Stimulated activated CD4-positive, alpha-beta T cell treated with anti-CD3 and anti-CD28 coated beads, Interleukin-4, amount 100 ng/mL, for 24 hours (primary cell): ENCODE measurements at places on chromosomes 2 and 18.

DNA sequence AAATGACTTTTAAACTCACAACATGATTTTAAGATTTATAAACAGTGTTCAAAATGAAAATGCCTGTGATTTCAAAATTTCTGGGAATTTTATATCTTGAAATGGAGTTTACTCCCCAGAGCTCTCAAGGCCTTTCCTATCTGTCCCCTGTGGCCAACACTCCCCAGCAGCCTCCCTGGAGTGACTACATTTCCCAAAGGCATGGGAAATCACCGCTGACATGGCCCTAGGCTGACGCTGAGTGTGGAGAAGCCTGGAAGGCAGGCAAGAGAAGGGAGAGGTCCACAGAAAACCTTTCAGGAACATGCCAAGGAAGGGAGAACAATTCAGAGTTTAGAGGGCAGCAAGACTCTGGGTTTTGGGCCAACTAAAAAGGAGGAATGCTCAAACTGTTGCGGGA lies 20.2 kb upstream of the ZFP36L2 start:
- no peak for DNase-seq

- no peak for DNase-seq
Observed at GRCh38 chr2:166234112-166234846, 106.5 kb upstream of the SCN1A start.

- no peak for DNase-seq
Observed at GRCh38 chr2:217444932-217445331, 557.9 kb downstream of the TNS1 start.

DNA sequence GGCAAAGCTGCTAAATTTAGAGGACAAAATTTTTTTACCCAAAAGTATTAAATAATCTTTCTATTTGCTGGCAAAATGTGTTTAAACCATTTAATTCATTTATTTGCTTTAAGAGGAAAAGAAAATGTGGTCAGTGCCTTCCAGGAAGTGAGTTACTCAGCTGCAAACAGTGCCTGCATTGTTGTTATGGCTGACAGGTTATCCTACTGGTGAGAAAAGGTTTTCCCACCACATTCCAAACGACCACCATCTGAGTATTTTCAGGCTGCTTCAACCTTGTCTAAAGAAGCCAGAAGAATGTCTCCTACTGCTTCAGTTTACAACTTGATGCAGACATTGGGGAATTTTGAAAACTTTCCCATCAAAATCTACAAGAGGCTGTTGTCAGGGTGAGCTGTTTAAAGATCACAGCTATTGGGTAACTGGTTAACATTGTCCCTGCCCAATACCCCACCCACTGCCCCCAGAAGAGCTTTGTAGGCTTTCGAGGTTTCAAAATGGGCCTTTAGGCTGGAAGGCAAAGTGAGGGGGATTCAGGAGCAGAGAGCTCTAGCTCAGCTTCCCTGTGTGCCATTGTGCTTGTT lies 461.3 kb upstream of the FANCL start:
- no peak for DNase-seq

DNA sequence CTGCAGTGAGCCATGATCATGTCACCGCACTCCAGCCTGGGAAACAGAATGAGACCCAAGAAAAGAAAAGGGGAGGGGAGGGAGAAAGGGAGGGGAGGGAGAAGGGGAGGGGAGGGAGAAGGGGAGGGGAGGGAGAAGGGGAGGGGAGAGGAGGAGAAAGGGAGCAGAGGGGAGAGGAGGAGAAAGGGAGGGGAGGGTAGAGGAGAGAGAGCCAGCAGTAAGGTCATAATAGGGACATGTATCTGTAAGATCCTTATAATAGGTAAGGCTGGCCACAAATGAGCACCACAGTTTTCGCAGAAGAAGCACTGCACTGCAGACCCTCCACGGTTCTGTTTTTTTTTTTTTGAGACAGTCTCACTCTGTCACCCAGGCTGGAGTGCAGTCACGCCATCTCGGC lies 62.6 kb downstream of the STPG4 start:
- no peak for DNase-seq

GRCh38 chr2:9693646-9694045 lies 62.8 kb upstream of the YWHAQ start:
- no peak for DNase-seq

DNA sequence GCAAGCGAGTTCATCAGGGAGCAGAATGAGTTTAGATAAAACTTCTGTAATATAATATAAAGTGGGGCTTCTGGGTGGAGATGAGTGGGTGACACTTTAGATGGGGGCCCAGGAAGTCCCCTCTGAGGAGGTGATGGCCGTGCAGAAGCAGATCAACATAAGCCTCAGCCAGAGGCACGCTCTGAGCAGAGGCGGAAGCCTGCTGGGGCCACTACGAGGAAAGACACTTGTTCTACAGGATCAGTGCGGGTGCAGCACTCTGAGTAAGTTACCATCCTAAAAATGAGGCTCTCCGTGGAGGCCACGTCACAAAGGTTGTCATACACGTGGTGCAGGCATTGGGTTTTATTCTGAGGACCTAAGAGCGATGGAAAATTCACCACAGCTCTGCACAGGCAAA lies 22.3 kb downstream of the TMEM18 start:
- no peak for DNase-seq

GRCh38 chr2:3320910-3321605 lies 56.6 kb downstream of the EIPR1 start:
- no peak for DNase-seq

DNA sequence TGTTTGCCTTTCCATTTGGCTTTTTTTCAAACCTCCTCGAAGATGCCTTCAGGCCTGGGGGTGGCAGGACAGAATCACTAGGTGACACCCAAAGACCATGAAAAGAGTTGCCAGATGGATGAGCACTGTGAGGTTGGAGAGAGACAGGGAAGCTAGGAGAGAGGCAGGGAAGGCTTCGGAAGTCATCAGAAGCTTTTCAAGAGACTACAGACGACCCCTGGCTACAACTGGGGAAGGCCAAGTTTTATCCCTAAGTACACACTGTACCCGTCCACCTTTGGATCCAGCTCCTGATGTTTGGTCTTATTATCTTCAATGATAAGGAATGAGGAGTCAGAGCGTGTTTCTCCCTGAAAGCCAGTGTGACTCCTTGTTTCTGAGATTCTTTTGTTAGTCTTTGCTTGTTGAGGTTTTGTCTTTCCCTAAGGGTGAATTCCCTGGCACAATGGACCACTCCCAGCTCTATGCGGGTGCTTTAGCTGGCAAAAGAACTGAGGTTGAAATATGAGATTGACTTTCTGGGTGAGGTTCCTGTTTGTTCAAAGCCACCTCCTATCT lies 33.4 kb upstream of the SLC9A2 start:
- no peak for DNase-seq

DNA sequence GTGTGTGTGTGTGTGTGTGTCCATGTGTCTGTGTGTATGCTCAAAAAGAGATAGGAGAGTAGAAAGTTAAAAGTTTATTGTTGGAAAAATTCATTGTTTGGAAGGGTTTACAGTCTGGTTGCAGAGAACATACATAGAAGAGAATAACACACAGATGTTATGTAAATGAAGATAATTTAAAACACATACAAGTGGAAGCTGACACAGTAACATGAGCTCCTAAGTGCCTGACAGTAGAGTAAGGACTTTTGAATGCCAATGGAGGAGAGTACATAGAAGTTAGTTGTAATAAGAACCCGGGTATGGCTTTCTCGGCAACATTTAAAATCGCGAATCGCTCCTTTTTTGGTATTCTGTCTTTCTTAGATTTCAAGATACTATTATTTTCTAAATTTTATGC lies 137.0 kb upstream of the FANCL start:
- DNase-seq, result no peak

GRCh38 chr2:210961249-210961648 lies 404.9 kb downstream of the CPS1 start:
- no peak for DNase-seq

- no peak for DNase-seq
Observed at GRCh38 chr18:75350857-75351256, 76.6 kb downstream of the SMIM21 start.

- DNase-seq, result no peak
Observed at GRCh38 chr2:228167290-228167689, 14.2 kb downstream of the SPHKAP start.

DNA sequence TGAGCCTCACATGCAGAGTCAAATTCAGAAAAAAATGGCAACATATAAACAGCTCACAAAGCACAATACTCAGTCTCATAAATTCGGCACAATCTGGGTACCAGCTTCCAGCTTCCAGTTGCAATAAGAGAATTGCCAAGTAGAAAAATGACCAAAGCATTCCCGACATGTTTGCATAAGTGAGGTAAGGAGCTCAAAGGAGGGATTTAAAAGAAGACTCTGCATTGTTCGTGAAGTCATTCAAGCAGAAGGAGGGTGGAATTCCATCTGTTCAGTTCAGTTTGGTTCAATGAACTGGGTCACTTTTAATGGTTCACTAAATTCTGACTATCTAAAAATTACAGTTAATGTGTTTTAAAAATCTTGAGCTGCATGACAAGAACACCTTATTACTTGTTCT lies 106.7 kb upstream of the KLHL14 start:
- DNase-seq, result no peak

- no peak for DNase-seq
Observed at GRCh38 chr18:22173928-22174301, 4.5 kb downstream of the GATA6 start.

- no peak for DNase-seq
Observed at GRCh38 chr2:217097346-217097745, 237.5 kb upstream of the TNP1 start.

GRCh38 chr2:113126845-113127645 lies at the start of gene IL1RN:
Gene IL1RN (plus strand): TSS chr2:113127598. CDS start chr2:113127625, 27 bp downstream.
- no peak for DNase-seq

DNA sequence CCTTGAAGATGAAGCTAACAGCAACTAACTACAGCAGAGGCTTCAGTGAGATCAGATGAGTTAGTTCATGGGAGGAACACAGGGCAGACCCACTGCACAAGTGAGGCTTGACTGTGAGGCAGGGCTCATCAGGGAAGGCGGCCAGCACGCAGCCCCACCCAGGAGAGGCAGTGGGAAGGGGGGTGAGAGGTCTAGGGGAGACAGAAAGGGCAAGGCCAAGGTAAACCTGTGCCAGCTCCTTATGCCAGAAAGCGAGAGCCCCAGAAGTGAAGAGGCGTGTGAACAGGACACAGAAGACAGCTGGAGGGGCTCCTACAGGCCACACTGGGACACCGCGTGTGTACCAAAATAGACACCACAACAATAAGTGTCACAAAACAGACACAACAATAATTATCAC lies 48.6 kb downstream of the ANO7 start:
- no peak for DNase-seq

- no peak for DNase-seq
Observed at GRCh38 chr2:212929116-212929515, 222.3 kb downstream of the IKZF2 start.

GRCh38 chr2:241848761-241849615 lies 9.7 kb downstream of the PDCD1 start:
- DNase-seq, result no peak

GRCh38 chr2:232521098-232521497 lies 910 bp downstream of the PRSS56 start:
- no peak for DNase-seq

GRCh38 chr18:27605107-27605834 lies 420.2 kb upstream of the CHST9 start:
- no peak for DNase-seq

- DNase-seq, result no peak
Observed at GRCh38 chr2:68800027-68800401, 65.4 kb downstream of the ARHGAP25 start.

DNA sequence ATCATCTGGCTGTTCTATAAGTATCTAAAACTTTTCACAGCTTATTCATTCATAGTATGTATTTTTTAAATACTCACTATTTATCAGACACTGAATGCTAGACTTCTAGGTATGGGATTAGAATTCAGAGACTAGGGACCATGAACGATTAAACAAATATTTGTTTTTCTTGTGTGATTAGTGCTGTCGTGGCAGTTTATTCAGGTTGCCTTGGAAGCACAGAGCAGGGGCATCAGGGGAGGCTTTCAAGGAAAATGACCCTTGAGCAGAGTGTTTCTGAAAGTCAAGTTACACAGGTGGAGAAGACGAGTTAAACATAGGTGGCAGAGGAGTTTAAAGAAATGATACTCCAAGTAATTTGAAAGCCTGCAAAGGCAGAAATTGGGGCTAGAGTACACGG lies 5.7 kb downstream of the SPOPL start:
- no peak for DNase-seq

- no peak for DNase-seq
Observed at GRCh38 chr2:216660496-216660895, 27.3 kb downstream of the IGFBP2 start.

DNA sequence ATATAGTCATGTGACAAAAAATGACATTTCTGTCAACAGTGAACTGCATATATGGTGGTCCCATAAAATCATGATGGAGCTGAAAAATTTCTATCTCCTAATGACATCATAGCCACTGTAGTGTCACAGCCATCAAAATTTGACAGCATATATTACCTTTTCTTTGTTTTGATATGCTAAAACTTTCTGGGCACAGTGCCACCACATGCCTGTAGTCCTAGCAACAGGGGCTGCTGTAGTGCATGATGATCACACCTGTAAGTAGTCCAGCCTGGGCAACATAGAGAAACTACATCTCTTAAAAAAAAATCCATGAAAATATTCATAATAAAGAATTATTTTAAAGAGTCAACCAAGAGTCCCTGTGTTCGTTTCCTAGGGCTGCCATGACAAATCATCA lies 155.5 kb upstream of the SERTAD2 start:
- DNase-seq, result no peak

GRCh38 chr2:47388888-47389287 lies 14.1 kb upstream of the MSH2 start:
- no peak for DNase-seq

GRCh38 chr2:230666885-230667712 lies 45.5 kb upstream of the CAB39 start:
- DNase-seq, result no peak

- no peak for DNase-seq
Observed at GRCh38 chr2:43986600-43986999, 9.2 kb downstream of the LRPPRC start.

- DNase-seq, result no peak
Observed at GRCh38 chr18:34847408-34847807, 137.3 kb downstream of the DTNA start.

- DNase-seq, result no peak
Observed at GRCh38 chr2:99698896-99699295, 209.1 kb upstream of the REV1 start.

GRCh38 chr2:10826026-10826425 lies 13.4 kb upstream of the PDIA6 start:
- DNase-seq, result no peak

- no peak for DNase-seq
Observed at GRCh38 chr2:65350651-65351056, 81.7 kb downstream of the SPRED2 start.

GRCh38 chr2:239994086-239994485 lies 31.1 kb downstream of the NDUFA10 start:
- DNase-seq, result no peak

DNA sequence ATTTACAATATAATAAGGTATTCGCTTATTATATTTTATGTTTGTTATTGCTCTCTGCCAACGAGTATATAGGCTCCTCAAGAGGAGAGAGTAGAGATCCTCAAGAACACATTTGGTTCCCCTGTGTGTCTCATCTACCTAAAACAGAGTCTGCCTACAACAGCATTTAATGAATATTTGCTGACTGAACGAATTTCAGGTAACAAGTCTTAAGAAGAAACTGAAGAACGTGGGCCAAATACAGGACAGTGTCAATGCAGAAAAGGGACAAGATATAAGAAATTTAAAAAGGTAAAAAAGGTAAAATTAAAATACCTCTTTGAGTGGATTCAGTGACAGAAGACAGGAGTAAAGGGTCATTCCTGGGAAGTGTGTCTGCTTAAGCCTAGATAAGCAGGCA lies 129.2 kb downstream of the HNMT start:
- no peak for DNase-seq
